GM19239 (cell line): ENCODE measurements at places on chromosomes 12 and 14.

GRCh38 chr12:124098101-124098757 lies 125.2 kb downstream of the ZNF664 start:
- no peak for DNase-seq

DNA sequence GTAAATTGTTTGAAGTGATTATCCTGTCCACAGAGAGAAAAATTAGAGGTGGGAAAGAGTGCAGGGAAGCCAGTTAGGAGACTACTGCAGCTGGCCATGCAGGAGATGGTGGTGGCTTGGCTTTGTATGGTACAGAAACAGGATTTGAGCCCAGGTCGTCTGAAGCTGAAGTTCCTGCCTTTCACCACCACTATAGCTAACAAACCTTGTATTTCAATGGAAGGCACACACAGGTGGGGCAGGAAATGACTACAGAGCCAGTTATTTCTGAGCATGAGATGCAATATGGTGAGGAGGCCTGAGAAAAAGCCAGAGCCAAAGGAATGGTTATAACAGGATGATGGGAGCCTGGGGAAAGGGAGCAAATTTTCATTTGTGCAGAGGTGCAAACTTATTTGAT lies 103.9 kb downstream of the BTG1 start:
- no peak for DNase-seq

GRCh38 chr14:73645248-73645610 lies 443 bp downstream of the DNAL1 start:
- DNase-seq, result no peak

DNA sequence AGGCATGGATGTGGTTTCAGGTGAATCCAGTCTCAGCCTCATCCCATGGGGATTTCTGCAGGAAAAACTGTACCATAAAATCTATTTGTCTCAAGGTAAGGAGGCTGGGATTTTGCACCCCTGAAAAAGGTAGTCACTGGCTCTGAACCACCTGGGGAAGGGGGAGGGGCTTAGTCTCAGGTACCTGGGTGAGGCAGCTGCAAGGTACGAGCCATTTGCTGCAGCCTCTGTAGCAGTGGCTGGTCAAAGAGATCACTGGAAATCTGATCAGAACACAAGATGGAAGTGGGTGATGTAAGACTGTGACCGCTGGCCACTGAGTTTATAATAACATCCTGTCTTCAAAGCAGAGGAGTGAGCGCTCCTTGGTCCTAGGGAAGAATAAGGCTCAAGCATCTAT lies 209.9 kb upstream of the NOS1 start:
- DNase-seq, result no peak

DNA sequence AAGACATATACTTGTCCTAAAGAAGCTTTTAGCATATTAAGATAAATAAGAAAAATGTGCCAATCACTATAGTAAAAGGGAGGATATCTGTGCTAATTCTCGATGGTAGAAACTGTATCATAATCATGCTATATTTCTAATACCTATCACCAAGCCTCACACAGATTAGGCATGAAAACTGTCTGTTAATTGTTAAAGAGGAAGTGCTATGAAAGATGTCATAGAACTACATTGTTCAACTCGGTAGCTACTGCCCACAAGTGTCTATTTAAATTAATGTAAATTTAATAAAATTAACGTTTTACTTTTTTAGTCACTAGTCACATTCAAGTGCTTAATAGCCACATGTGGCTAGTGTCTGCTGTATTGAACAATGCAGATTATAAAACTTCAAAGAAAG lies 77.5 kb upstream of the KICS2 start:
- DNase-seq, result no peak

DNA sequence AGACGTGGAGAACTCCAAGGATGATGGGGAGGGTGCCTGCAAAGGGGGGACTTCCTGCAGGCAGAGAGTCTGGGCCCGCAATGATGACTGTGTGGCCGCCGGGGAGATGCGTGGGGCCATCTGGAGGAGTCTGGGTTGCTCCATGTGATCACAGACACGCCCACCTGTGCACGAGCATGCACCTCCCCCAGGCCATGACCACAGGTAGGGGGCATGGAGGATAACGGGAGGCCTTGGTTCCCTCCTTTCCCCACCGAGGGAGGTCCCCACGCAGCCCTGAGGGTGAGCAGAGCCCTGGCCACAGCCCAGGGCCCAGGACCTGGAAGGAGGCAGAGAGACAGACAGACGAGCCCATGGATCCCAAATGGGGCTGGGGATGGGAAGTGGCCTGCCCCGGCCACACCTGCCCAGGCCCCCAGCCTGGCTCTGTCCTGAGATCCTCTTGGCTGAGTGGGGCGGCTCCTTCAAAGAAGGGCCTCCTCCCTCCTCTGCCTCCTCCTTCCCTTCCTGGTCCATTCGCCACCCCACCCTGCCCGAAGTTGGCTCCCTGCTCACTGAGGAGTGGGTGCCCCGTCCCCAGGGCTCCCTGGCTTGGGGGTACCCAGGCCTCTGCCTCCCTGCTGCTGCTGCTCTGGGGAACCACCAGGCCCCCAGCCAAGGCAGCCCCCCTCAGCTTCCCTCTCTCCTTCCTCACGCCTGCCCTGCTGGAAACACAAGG lies 138.2 kb downstream of the CALM1 start:
- DNase-seq, result no peak

DNA sequence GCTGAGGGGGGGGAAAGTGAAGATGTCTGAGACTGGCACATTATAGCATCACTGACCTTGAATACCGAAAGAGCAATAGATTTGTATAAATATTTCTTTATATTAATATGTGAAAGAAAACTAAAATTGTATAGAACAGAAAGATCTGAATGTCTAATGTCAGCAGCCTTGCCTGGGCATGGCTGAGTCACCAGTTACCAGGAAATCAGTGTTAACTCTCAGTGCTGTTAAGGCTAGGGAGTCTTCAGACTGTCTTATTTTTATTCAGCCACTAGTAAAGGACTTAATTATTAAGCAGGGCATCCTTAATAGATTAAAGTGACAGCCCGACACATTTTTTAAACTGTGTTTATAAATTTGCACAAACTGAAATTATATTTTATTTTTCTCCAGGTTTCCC lies 122.9 kb upstream of the AEBP2 start:
- no peak for DNase-seq

DNA sequence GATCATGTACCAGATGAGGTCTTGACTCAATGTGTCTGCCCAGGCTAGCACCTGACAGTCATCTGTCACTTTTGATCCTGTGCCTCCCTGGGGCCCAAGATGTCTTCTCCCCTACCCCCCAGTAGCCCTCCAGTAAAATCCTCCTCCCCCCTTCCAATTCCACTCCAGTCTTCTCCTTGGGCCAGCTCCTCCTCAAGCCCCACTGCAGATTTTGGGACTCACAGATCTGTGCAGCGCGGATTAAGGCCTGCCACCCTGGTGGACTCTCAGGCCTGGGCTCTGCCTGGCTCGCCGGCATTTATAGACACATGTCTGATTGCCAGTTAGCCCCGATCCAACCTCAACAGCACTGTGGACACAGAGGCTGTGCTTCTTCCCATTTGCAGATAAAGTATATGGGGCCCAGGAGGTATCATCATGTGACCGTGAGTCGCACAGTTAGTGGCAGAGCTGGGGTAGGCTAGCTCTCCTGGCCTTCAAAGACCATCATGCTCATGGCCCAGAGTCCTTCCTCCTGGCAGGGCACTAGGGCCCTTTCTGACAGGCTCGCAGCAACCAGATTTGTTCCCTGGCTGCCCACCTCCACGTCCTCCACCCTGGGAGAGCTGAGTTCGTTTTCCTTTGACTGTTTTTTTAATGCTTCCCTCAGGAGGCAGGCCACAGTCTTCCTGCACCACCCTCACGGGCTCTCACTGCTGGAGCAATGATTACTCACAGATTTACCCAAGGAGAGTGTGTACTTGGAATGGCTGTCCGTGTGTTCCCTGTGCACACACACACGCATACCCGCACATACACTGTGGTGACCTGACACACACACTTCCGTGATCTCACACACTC lies 98.3 kb upstream of the DIO3 start:
- no peak for DNase-seq
